ENCODE measurements at places on chromosomes 3 and 15.

DNA sequence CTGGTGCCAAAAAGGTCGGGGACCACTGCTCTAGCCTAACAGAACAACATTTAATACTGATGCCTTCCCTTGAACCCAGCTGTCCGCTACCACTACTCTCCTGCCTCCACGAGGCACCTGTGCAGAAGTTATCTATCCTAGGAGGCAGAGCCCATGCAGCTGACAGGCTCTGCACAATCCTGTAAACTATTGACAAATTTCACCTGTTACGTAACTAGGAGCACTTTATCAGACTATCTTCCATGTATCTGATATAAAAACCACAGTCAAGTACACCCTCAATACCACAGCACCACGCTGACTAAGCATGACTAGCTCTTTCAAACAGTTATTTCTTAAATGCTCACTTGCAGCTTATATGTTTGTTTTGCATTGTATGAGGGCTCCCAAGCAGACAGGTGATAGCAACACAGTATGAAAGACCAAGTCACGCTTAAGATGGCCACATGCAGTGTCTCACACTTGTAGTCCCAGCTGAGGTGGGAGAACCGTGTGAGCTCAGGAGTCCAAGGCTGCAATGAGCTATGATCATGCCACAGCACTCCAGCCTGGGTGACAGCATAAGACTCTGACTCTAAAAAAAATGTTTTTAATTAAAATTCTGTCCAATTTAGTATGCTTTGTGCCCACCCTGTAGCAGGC, 4.5 kb upstream of the IL17RC start:
- no peak for DNase-seq

DNA sequence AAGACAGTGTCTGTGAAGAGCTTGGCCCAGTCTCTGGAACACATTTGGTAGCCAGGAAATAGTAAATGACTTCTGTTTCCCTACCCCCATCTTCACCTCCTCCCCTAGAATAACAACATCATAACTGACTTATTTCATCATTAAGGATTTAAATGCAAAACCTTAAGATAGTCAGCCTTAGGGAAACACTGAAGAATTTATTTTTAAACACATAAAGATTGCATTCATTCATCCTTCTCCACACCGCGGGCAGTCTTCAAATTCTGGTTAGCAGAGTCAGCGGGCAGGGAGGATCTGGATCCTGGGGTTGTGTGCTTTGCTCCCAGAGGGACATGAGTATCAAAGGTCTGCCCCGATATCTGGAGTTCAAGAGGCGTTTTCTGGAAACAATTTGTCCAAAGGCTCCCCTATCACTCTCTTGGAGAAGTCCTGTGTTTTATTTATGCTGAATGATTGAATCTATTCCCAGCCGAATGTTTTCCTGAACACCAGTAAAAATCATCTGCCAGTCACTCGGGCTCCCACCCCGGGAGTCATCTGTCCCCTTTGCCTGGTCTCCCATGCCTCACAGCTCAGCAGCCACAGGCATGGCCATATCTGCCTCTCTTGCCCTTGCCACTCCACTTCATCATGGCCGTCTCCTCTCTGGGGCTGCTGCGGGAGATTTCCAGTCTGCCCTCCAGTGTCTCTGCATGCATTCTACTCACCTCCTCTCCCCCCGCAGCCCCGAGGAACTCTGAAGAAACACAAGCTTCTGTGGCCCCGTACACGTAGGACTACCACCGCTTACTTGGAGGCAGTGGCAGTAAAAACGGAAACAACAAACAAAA, 234.7 kb upstream of the CTDSPL start:
- DNase-seq: no peak

GRCh38 chr15:61861962-61862361, 198.3 kb downstream of the VPS13C start:
- no peak for DNase-seq

DNA sequence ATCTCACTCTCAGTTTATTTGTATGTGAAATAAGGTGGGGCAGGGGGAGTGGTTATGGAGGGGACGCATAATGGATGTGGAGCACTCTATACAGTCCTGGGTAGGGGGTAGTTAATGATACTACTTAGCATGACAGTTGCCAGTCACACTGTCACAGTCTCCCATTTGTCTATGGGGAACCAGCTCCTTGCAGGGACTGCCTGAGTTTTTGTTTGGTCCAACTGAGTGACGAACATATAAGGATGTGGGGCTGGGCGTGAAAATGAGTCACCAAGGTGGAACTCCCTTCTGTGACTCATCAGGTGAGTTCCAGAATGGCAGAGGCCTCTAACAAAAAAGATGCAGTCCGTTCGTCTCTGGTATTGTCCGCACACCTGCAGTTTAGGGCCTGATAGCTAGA, 235.3 kb upstream of the ST8SIA2 start:
- no peak for DNase-seq

DNA sequence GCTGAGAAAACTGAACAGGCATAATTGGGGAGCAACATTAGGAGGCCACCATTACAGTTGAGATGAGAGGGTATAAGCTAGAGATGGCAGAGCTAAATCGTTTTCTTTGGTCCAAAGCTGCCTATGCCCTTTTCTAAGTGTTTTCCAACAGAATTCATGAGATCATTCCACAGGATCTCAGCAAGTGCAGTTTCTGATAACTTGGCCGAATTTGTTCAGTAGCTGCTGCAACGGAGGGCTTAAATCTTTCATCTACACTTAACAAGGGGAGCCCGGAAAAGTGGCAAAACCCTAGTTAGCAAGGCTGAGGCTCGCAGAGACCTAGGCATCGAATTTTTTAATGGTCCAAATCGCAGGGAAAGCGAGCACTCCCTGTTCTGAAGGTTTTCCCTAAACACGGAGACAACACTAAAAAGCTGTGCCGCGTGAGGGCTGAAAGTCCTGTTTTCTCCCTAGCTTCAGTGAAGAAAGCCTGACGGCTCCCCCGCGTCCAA, 531 bp upstream of the BLOC1S6 start:
- DNase-seq: no peak

DNA sequence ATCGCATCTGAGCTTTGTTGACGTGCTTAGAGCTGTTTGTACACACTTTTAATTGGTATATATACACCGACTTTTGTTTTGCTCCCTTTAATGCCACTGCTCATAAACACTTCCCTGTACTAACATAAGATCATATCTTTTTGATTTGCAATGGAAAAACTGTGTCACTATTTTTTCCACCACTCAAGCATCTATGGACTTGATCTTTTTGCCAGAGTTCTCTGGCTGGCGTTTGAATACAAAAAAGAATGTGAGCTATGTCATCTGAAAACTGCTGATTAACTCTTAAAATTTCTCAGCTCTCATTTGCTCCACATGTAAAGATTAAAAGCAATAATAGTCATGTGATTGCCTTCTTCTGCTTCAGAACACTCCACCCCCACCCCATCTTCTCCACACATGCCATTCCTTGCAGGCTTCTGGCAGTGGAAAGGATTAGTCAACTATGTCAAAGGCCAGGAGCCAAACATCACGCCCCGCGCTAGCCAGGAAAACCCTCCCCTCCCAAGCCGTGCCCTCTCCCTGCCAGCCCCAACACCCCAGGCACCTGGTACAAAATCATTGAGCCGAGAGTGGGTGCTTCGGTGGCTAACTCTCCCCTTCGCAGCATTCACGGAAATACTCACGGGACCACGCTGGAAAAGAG, 123.4 kb upstream of the MEF2A start:
- no peak for DNase-seq

DNA sequence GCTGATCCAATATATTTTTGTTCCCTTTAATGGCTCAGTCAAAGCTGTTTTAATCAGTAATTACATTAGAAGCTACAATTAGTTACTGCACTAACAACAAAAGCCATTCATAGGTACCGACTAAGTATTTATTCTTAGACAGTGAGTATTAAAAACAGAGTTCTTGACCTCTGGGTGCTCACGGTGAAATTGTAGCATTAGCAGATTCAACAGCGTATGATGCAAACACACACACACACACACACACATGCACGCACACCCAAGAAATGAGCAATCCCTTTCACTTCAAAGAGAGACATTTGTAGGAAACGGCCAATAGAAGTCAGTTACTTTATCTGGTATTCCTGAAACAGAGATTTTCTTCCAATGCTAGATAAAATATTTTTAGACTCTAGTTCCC, 27.0 kb upstream of the MITF start:
- DNase-seq: no peak

GRCh38 chr3:186931532-186932280, 1.4 kb downstream of the ST6GAL1 start:
- DNase-seq: no peak

DNA sequence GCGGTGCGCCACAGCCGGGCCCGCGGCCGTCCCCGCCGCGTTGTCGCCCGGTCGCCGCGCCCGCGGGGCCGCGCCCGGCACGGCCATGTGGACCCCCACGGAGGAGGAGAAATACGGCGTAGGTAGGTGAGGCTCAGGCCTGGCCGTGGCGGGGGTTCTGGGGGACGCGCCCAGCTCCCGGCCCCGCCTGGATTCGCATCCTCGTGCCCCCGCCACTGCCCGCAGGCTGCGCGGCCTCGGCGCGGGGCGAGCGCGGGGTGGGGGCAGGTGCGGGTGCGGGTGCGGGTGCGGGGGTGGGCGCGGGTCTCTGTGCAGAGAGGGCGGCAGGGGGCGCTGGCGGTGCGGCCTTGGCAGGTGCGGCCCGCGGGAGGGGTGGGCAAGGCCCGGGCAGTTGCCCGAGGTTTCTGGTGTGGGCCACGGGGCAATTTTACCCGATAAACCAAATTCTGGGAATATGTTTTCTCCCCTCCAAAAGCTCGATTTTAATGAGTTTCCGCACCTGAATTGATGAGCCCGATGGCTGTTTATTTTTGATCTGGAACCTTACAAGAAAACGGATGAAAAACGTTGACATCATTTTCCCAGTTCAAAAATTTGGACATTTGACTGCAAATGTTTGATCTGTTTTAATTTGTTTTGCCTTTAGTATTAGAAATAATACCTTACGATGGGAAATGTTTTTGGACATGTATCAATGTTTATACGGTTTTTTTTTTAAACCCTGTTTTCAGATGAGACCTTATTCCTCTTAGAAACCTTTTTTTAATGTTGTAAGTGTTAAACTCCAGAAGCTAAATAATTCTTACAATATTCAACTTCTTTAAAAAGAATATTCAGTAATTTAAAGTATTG, 678 bp downstream of the DOCK3 start:
- no peak for DNase-seq

GRCh38 chr15:93213281-93213680, 124.3 kb upstream of the RGMA start:
- DNase-seq: no peak

GRCh38 chr3:167886690-167887089, 151.2 kb downstream of the SERPINI1 start:
- no peak for DNase-seq

- DNase-seq: no peak
These were observed 243.2 kb downstream of the NEK10 start for GRCh38 chr3:27125821-27126501.

DNA sequence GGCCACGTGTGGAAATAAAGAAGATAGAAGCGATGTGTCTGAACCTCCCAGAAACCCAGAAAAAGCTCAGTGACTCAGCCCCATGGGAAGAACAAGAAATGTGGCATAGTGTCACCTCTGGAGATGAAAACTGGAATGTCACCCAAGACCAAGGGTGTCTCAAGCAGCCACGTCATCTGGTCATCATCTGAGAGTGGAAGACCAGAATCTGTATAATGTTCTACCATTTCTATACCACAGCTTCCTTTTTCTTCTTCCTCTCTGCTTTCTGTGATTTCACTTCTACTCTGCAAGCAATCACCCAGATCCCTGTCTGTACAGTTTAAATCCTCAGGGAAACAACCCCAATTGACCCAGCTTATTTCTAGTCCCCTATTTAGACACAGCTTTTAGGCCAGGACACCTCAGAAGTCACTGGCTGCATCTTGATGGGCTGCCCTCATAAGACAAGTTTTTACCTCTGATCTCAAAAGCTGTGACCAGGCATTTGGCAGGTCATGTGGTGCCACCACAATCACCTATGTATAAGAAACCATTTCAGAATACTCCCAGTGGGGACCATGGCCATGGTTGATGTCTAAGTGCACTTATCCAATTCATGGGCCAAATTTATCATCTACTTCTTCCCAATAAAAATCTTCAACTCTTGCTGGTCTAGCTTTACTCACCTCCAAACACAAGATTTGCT, 278.5 kb upstream of the UMPS start:
- no peak for DNase-seq

DNA sequence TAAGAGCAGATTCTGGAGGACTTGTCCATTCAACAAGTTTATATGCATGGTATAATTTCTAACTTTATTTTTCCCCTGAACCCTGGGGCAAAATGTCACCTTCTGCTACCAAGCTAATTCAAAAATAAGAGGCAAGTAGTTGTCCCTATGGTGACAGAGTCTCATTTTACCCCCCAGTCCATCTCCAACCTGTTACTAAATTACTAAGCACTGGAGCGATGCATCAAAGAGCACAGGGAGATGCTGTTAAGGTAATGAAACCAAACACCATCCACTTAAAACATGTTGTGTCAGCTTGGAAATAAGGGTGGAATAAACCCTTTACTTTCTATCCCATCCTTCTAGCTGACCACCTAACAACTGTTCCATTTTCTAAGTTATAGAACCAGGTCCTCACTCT, 417.4 kb upstream of the ATP11B start:
- DNase-seq: no peak

GRCh38 chr3:58585005-58585786, 8.0 kb upstream of the FAM107A start:
- DNase-seq: no peak

DNA sequence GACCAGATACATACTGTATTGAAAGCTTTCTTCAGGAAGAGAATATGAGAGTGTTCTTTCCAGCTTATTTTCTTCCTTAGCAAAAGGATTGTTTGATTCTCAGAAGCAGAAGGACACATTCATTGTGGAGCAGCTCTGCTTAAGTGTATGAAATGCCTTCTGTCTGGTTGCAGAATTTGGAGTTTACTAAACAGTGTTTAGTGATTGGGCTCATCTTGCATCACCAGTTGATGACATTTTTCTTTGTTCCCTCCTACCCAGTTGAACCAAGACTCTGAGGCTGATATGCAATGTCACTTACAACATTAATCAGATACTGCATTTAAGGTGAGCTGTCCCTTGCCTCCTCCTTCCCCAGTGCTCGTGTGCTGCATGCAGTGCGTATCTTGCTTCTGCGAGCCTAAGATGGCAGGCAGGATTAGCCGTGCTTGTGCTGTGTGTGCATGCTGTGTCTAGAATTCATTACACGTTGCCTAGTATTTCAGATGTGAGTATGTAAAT, 18.4 kb downstream of the ZBTB38 start:
- peak; percentile 79 for DNase-seq

DNA sequence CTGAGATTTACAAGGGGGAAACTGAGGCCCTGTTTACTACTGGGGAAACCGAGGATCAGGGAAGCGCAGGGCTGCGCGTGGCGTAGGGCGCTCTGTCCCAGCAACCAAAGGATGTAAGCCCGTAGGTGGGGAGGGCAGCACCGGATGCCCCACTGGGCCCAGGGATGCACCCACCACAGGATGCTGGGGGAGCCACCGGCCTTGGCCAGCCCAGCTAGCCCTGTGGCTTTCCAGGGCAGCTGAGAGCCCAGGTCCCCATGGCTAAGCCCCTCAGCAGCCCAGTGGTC, 33.4 kb downstream of the RPN1 start:
- no peak for DNase-seq

Measured in NCI-H1436 treated with DMSO at 0.1 percent for 48 hours (cell line).